Kidney epithelial cell (primary cell): ENCODE measurements at places on chromosomes 16 and 17. TPM values are rescaled to one million over a fixed set of nuclear protein-coding genes. Genes with fewer than 3 reads are reported as not detected.
A peak's percentile ranks its signal among the peaks of the same experiment; 100 is the strongest.

- no peak for DNase-seq
Observed at GRCh38 chr16:67287960-67288359, 8.6 kb downstream of the PLEKHG4 start.

DNA sequence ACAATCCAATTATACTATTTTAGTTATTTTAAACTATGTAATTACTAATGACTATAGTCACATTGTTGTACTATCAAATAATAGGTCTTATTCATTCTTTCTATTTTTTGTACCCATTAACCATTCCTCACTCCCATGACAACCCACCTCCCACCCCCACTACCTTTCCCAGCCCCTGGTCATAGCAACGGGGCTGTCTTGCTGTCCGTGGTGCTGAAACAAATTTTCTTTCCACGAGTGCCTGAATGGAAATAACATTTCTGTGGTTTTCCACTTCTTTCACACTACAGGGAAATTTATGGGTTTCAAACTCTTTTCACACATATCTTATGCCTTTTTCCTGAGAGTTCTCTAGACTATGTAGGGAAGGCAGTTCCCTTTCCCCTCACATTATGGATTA is 326.6 kb downstream of the PHKB start:
- DNase-seq: no peak

GRCh38 chr17:44006272-44006597 is 1.8 kb downstream of the NAGS start:
- DNase-seq: no peak

The KRT31 gene
- total RNA-seq: not detected in 2 replicates

DNA sequence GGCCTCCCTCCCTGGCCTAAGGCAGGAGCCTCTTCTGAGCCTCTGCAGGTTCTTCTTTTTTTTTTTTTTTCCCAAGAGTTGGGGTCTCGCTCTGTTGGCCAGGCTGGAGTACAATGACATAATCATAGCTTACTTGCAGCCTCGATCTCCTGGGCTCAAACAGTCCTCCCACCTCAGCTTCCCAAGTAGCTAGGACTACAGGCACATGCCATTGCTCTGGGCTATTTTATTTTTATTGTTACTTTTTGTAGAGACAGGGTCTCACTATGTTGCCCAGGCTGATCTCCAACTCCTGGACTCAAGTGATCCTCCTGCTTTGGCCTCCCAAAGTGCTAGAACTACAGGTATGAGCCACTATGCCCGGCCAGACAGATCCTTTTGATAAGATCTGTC is 32.6 kb downstream of the SBK1 start:
- no peak for DNase-seq

DNA sequence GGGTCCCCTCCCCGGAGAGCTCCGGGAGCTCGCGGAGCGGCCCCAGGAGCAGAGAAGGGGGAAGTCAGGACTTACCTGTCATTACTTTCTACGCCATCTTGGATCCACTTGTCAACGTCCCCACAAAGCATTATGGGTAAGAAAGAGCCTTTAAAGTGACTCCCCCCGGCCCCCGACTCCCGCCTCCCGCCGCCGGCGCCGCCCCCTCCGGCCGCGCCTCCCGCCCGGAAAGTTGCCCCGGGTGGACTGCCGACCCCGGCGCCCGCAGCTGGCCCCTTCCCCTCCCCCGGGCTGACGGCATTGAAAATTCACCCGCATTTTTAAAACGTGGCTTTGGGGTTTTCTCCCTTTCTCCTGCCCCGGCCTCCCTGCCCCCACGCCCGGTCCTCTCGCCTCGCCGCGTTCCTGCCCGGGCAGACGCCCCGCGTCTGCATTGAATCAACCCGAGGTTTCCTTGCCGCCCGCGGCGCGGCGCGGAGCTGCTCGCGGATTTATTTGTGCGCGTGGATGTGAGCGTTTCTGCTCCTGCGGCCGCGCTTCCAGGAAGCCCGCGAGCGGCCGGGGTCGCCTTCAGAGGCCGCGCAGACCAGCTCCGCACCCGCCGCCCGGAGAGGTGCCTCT is at the start of gene HELZ:
Gene HELZ, minus strand, starts transcription at position 124 of the 621 bp plus-strand sequence. CDS start 26,392 bp downstream, outside the sequence.
- no peak for DNase-seq

GRCh38 chr17:73308017-73308823 is 3.6 kb downstream of the CDC42EP4 start:
- peak; percentile 51 for DNase-seq

DNA sequence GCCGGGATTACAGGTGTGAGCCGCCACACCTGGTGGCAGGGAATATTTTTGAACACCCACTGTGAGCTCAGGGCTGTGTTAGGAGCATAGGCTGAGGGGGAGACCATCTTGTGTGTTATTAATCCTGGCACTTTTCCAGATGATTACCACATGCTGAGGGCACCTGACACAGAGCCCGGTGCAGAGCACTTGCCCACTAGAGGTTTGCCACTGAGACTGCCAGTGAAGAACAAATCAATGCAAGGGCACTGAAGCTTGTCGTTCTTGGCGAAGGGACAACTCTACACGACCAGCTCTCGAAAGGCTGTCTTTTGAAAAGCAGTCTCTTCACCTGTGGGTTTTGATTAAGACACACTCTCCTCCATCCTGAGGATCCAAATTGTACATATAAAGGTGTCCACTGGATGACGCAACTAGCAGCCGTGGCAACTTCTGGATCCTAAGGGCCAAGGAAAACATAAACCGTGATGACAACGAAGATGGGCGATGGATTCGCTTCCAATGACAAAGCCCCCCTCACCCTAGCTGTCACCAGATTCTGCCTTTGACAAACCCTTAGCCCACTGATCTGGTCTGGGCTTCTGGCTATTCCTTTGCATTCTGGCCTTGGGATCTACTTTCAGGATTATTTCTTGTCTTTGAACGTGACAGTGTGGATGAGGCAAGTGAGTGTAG is 28.7 kb downstream of the WIPI1 start:
- DNase-seq: no peak

DNA sequence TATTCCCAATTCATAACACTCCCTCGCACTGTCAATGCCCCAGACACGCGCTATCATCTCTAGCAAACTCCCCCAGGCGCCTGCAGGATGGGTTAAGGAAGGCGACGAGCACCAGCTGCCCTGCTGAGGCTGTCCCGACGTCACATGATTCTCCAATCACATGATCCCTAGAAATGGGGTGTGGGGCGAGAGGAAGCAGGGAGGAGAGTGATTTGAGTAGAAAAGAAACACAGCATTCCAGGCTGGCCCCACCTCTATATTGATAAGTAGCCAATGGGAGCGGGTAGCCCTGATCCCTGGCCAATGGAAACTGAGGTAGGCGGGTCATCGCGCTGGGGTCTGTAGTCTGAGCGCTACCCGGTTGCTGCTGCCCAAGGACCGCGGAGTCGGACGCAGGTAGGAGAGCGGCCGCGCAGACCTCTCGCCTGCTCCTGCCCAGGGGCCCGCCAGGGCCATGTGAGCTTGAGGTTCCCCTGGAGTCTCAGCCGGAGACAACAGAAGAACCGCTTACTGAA is at the start of gene GRN:
Gene GRN, plus strand, starts transcription at position 364 of the 515 bp plus-strand sequence. CDS start 3,863 bp downstream, outside the sequence.
- peak; percentile 96 for DNase-seq

GRCh38 chr16:14641206-14641605 is 8.5 kb downstream of the BFAR start:
- DNase-seq: no peak

GRCh38 chr16:50991006-50991405 is 160.1 kb downstream of the SALL1 start:
- DNase-seq: no peak

The PRSS53 gene
- 1.6 and 2.1 TPM in 2 replicates for total RNA-seq

DNA sequence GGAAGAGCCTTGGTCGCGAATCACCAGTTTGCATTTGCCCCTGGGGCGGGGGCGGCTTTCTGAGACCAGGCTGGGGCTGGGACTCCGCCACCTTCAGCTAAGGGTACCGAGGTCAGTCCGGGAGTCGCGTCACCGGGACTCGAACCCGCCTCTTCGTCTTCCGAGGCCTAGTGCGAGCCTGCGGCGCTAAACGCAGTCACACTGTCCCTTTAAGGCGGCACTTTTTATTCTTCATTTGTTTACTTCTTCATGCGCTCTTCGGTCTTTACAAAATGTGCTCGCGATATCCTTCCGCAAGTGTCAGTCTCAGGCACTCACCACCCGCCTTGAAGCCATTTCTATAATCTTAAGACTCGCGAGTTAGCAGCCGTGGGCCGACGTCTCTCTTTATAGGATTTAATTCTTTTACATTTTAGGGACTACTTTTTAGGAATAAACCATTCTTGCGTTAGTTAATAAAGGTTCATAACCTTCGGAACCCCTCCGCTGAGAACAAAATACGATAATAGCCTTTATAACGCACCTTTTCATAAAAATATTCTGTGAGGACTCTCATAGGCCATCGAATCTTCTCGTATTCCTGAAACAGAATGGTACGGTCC is 593 bp upstream of the HEXIM1 start:
- no peak for DNase-seq

The OMG gene
- not detected in 2 replicates for total RNA-seq
